Panc1 (cell line): ENCODE measurements at places on chromosomes 1 and 21. TPM values are rescaled to one million over a fixed set of nuclear protein-coding genes. Genes with fewer than 3 reads are reported as not detected.

- H3K27me3 ChIP-seq = no peaks in the 10 kb centered on the region; the same call in 1 of the 2 replicates
- H3K4me1 ChIP-seq = no peaks in the 10 kb centered on the region
- H3K27ac ChIP-seq = no peak overlapping the region
- H3K4me3 ChIP-seq = no peak overlapping the region
- no peaks in the 10 kb centered on the region for H3K36me3 ChIP-seq
Measured at GRCh38 chr1:25666460-25666859, 49.9 kb downstream of the MAN1C1 start.

GRCh38 chr1:67889466-67889865 is 56.2 kb upstream of the GNG12 start:
- H3K27me3 ChIP-seq = no peaks in the 10 kb centered on the region
- no peaks in the 10 kb centered on the region for H3K36me3 ChIP-seq
- H3K4me3 ChIP-seq = no peak overlapping the region
- DNase-seq = no peak
- no peaks in the 10 kb centered on the region; the same call in 1 of the 2 replicates for H3K4me1 ChIP-seq

DNA sequence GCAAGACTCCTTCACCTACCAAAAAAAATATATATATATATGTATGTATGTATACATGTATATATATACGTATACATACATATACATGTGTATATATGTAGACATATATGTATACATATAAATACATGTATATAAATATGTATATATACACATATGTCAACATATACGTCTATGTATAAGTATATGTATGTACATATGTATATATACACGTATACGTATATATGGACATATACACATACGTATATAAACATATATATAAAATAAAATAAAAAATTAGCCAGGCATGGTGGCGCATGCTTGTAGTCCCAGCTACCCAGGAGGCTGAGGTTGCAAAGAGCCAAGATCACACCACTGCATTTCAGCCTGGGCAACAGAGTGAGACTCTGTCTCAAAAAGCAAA is 31.6 kb downstream of the BRWD1 start:
- H3K4me1 ChIP-seq = no peaks in the 10 kb centered on the region
- no peak overlapping the region for H3K27ac ChIP-seq
- H3K36me3 ChIP-seq = peaks cover 11% of the 10 kb centered on the region; the same call in 1 of the 2 replicates
- DNase-seq = no peak

- no peaks in the 10 kb centered on the region for H3K4me1 ChIP-seq
- no peak for DNase-seq
- no peaks in the 10 kb centered on the region for H3K27me3 ChIP-seq
Measured at GRCh38 chr1:31306278-31306677, 9.4 kb downstream of the ZCCHC17 start.

RER1 gene
- total RNA-seq = 235 TPM

SIM2 gene
- 11.5 TPM for total RNA-seq

RHCE gene
- total RNA-seq = not detected

DNA sequence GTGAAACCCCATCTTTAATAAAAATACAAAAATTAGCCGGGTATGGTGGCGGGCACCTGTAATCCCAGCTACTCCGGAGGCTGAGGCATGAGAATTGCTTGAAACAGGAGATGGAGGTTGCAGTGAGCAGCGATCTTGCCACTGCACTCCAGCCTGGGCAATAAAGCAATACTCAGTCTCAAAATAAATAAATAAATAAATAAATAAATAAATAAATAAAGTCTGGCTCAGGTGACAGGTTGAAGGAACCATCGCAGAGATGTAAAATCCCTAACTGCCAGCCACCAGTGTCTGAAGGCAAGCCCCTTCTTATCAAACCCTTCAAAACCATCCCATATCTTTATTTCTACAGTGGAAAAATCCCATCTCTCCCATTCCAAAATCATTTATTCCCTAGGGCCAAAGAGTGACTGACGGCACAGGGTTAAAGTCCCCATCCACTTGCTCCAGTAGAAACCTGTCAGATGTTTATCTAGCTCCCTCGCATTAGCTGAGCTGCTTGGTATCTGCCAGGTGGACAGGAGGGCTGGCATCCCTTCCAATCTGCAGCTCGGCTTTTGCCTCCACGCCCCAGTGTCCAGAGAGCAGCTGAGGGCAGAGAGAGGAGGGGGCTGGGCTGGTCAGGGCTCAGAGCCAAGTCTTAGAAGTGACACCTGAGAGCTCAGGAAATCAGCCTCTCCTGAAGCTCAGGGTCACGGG is 5.0 kb downstream of the CSRP1 start:
- peaks cover 45% of the 10 kb centered on the region for H3K4me1 ChIP-seq
- DNase-seq = no peak
- H3K27me3 ChIP-seq = no peaks in the 10 kb centered on the region
- no peaks in the 10 kb centered on the region for H3K36me3 ChIP-seq

DNA sequence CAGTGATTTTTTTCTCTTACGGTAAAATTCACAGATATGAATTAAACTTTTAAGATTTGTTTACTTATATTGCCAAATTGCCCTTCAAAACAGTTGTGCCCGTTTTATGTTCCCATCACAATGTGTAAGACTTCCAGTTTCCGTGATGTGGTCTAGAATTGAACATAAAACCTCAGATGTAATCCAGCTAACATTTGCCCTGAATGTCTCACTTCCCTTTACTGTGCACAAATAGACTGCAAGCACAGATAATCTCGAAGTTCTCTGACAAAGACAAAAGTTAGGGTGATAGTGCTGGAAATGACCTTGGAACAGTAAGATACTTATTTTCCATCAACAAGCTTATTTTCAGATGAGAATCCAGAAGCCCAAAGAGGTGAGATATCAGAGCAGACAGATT is 177.5 kb downstream of the ZZZ3 start:
- no peak overlapping the region for H3K4me3 ChIP-seq
- no peak overlapping the region for H3K27ac ChIP-seq

DNA sequence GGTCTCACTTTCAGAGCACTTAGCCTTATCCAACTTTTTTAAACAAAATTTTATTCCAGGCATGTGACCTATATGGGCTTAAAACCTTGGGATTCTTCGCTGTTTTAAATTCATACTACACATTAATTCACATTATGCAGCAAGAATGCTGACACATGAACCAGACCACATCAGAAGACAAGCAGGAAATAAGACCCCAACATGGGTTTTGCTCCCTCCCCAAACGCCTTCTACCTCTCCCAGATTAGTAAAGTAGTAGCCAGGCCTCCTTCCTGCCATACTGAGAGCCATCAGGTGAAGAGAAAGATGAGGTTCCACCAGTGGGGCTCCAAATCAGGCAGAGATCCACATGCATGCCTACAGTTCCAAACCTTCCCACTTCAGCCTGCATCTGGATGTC is 3.7 kb downstream of the IGSF3 start:
- H3K27ac ChIP-seq = no peak overlapping the region
- no peak overlapping the region for H3K4me3 ChIP-seq
- peaks cover 5% of the 10 kb centered on the region for H3K4me1 ChIP-seq

DNA sequence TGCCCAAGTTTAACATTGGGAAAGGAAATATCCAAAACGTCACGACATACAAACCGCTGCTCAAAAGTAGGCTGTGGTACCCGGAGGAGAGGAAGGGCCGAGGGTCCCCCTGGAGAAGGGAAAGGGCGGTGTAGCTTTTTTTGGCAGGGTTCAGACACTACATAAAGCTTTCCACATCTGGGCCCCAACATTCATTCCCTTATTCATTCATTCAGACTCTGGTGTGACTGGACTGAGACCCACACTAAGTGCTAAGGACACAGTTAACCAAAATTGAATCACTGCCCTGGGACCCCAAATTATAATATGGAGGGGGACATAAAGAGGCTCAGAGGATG is 10.3 kb upstream of the COL8A2 start:
- no peaks in the 10 kb centered on the region for H3K27me3 ChIP-seq
- H3K4me3 ChIP-seq = no peak overlapping the region
- H3K4me1 ChIP-seq = peaks cover 3% of the 10 kb centered on the region; the same call in 1 of the 2 replicates
- H3K27ac ChIP-seq = no peak overlapping the region

DNA sequence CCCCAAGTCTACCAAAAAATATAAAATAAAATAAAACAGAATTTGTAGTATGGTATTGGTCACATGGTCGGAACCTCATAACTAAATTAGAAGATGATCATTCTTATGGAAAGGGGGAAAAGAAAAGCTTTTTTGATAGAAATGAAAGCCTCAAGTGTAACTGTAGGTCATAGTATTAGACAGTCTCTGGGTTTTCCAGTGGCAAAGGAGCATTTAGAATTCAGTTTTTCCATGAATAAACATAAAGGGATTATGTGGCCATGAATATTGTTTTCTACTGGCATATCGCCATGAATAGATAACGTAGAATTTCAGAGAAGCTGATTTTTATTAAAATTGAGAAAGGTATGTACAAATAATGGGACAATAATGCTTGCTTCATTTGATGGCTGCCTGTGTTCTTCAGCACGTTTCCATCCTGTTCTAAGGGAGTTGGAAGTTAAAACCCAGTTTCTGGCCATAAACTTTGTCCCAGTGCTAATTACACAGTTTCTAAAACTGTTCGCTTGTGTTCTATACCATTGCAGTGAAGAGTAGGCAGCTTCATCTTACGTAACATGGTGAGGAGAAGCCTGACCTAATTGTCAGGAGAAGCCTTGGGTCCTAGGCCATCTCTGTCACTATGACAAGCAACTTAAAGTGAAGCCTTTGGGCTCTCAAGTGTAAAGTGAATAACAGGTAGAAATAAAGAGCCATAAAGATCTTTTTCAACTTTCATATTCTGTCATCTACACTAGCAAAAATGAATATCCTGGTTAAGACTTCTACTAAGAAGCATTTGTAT is 70.5 kb upstream of the PGD start:
- H3K27ac ChIP-seq = no peak overlapping the region
- no peaks in the 10 kb centered on the region for H3K27me3 ChIP-seq
- no peaks in the 10 kb centered on the region; the same call in 1 of the 2 replicates for H3K36me3 ChIP-seq

KCNJ15 gene
- 0.13 TPM for total RNA-seq

NBPF4 gene
- total RNA-seq = not detected

DNA sequence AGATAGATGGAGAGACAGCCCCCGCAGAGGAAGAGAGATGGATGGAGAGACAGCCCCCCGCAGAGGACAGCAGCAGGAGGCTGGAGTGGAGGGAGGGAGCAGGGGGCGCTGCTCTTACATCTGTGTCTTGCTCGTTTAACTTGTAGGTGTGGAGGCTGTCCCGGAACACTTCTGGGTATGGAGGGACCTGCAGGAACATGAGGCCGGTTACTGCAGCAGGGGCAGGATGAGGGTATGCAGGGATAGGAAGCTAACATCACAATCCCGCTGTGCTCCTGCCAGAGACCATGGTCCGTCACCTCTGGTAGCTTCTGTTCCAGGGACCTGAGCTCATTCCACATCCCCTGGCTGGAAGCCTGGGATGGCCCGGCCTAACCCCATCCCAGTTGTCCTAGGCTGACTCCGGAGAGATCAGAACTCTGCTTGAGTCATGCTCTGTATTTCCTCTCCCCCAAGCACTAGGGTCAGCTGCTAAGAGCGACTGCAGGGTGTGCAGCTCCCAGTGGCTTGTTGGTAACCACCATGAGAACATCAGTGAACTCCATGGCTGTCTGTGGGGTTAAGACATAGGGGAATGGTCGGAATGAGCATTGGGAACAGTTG is 36.7 kb upstream of the GOLT1A start:
- no peak overlapping the region for H3K4me3 ChIP-seq
- H3K36me3 ChIP-seq = no peaks in the 10 kb centered on the region
- H3K27me3 ChIP-seq = no peaks in the 10 kb centered on the region

- H3K36me3 ChIP-seq = no peaks in the 10 kb centered on the region
- no peak overlapping the region for H3K27ac ChIP-seq
- H3K27me3 ChIP-seq = no peaks in the 10 kb centered on the region
- no peak overlapping the region for H3K4me3 ChIP-seq
- no peaks in the 10 kb centered on the region for H3K4me1 ChIP-seq
Measured at GRCh38 chr1:210654176-210654981, 325.7 kb downstream of the HHAT start.

- H3K4me3 ChIP-seq = no peak overlapping the region
- no peak for DNase-seq
- peaks cover 14% of the 10 kb centered on the region; the same call in 1 of the 2 replicates for H3K27me3 ChIP-seq
- H3K36me3 ChIP-seq = no peaks in the 10 kb centered on the region
Measured at GRCh38 chr1:85991261-85991660, 165.3 kb downstream of the COL24A1 start.

DNA sequence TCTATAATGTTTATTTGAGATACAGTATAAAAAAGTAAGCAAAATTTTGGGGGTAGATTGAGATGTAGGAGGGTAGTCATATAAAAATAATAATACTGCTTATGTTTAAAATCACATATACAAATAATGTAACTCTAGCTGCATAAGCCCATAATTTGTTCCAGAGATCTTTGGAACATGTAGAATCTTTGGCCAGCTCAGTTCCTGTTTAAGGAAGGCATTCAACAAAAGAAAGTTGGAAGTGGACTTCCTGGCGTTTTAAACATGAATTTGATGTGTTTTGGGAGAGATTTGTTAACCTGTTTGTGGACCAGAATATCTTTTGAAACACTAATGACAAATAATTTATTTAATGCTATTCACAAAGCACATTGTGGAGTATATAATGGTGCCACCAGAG is 27.7 kb downstream of the GIPC2 start:
- no peaks in the 10 kb centered on the region for H3K4me1 ChIP-seq
- no peak overlapping the region for H3K27ac ChIP-seq
- DNase-seq = no peak
- H3K36me3 ChIP-seq = no peaks in the 10 kb centered on the region
- H3K4me3 ChIP-seq = no peak overlapping the region
- peaks cover 5% of the 10 kb centered on the region for H3K27me3 ChIP-seq

GRCh38 chr1:206855859-206856258 is 9.6 kb upstream of the IL20 start:
- H3K36me3 ChIP-seq = no peaks in the 10 kb centered on the region
- H3K4me3 ChIP-seq = no peak overlapping the region
- H3K27ac ChIP-seq = no peak overlapping the region
- DNase-seq = no peak
- H3K4me1 ChIP-seq = no peaks in the 10 kb centered on the region

FCGR1A gene
- total RNA-seq = not detected

DNA sequence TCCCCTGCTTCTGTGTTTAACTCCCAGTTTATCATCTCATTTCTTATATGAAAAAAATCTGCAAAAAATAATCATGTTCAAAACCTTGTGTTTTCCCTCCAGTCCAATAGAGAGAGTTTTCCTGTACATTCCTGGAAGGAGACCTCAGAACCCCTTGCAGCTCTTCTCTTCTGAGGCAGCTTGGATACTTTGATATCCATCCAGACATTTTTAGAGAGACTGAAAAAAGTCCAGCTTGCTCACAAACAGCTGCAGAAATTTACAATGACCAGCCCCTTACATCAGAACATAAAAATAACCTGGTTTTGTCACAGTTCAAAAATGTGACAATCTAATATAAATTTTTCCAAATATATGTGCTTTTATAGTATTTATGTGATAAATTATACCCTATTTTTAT is 73.3 kb upstream of the C1orf115 start:
- H3K27ac ChIP-seq = no peak overlapping the region
- no peaks in the 10 kb centered on the region for H3K4me1 ChIP-seq
- no peaks in the 10 kb centered on the region for H3K27me3 ChIP-seq

GRCh38 chr1:6996371-6996770 is 211.1 kb downstream of the CAMTA1 start:
- no peaks in the 10 kb centered on the region for H3K4me1 ChIP-seq
- no peak for DNase-seq
- H3K27ac ChIP-seq = no peak overlapping the region
- H3K27me3 ChIP-seq = no peaks in the 10 kb centered on the region
- no peaks in the 10 kb centered on the region for H3K36me3 ChIP-seq
- no peak overlapping the region for H3K4me3 ChIP-seq

- H3K27me3 ChIP-seq = no peaks in the 10 kb centered on the region
- DNase-seq = no peak
- no peaks in the 10 kb centered on the region for H3K36me3 ChIP-seq
- no peaks in the 10 kb centered on the region for H3K4me1 ChIP-seq
- H3K4me3 ChIP-seq = no peak overlapping the region
- no peak overlapping the region for H3K27ac ChIP-seq
Measured at GRCh38 chr1:220565670-220566069, 37.7 kb downstream of the MARK1 start.
